ENCODE measurements at places on chromosomes 7 and 10.

- no peak for DNase-seq
Measured at GRCh38 chr7:102012941-102013461, 195.6 kb downstream of the CUX1 start.

DNA sequence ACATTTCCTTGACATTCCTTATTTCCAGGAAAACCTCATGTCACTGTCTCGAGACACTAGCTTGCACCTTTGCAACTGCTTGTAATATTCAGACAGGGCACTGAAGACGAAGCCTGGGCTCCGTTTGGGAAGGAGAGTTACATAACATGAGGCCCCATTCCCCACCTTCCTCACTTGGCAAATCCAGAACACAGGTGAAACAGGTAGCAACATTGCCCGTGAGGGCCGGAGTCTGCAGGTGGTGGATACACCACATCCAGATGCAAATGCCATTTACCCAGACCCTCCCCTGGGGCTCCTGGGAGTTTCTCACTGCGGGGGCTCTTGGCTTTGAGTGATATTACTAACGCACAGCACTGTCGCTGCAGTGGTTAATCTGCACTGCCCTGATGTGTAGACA, 491.0 kb downstream of the PTPRN2 start:
- DNase-seq: no peak

GRCh38 chr10:101580486-101581399, 7.3 kb downstream of the POLL start:
- DNase-seq: no peak

- no peak for DNase-seq
Measured at GRCh38 chr7:158957510-158957906, 101.2 kb downstream of the DYNC2I1 start.

- DNase-seq: no peak
Measured at GRCh38 chr10:67815571-67816059, 22.4 kb downstream of the DNAJC12 start.

- DNase-seq: no peak
Measured at GRCh38 chr10:639001-639750, 50.3 kb downstream of the DIP2C start.

DNA sequence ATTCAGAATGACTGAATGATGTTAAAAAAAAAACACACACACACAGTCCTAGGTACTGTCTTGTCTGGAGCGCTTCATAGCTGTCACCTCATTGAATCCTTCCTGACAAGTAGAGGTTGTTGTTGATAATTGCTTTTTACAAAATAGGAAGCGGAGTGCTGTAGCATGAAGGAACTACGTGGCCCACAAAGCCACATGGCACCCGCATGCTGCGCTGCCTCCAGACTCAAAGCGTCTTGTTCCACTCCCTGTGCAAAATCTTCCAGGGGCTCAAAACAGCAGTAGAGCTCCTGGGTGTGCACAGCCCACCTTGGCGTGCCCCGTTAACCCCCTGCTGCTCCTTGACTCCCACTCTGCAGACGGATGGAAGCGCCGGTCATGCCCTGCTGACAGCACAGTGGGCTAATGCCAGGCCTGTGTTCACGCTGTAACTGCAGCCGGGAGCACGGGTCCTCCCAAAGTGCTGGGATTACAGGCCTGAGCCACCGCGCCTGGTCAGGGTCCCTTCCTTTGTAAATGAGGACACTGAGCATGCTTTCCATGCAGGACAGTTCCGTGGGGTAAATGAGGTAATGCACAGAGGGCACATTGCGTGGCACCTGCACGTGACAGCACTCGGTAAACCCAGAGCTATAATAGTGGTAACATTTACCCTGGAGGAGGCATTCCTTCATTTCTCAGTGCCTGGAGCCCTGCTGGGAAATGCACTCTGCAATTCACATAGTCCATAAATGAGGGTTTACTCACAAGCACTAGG, 91.1 kb upstream of the GNA12 start:
- no peak for DNase-seq

GRCh38 chr7:21251151-21251800, 176.6 kb upstream of the SP4 start:
- no peak for DNase-seq

DNA sequence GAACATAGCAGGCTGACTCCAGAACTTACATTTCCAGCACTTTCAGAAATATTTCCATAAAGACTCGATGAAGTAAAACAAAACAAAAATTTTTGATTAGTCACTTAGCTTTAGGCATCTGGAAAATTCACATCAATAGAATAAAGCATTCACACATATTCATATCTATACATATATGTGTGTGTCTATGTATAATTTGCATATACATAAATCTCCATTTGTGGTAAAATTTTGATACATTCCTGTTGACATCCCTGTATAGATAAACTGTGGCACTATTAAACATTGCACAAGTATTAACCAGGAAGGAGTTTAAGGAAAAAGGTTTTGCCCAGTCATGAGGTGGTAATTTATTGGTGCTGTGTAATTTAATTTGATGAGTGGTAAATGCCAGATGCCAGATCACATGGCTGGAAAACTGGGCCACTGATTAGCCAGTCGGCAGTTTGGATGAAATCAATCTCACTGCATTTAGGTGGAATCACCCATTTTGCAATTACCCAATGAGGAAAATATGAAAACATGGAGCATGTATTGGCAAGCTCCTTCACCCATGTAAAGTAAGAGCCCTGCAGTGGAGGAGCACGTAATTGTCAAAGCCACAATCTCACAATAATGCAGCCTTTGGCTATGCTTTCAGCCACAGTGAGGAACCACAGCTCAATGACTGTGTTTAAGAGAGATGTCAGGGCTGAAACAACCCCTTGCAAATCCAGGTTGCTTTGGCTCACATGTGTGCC, 294.6 kb downstream of the RNLS start:
- DNase-seq: no peak

- DNase-seq: no peak
Measured at GRCh38 chr7:12322284-12322902, 81.3 kb downstream of the VWDE start.

GRCh38 chr10:24394461-24395190, 185.7 kb downstream of the KIAA1217 start:
- DNase-seq: no peak

DNA sequence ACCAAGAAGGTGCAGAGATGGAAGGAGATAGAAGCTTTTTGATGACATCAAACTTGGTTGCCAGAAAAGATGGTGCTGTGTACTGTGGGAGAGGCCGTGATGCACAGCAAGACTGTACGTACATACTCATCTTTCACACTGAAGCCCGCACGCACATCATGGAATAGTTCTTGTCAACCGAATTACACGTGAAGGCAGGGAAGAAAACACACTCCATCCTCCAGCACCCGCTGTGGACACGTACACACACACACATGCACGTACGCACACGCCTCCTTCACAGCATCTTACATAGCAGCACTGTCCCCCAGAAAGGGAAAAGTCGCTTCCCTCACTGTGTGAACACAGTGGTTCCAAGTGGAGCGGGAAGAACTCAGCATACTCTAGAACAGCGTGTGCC, 54.5 kb upstream of the DDC start:
- DNase-seq: no peak

DNA sequence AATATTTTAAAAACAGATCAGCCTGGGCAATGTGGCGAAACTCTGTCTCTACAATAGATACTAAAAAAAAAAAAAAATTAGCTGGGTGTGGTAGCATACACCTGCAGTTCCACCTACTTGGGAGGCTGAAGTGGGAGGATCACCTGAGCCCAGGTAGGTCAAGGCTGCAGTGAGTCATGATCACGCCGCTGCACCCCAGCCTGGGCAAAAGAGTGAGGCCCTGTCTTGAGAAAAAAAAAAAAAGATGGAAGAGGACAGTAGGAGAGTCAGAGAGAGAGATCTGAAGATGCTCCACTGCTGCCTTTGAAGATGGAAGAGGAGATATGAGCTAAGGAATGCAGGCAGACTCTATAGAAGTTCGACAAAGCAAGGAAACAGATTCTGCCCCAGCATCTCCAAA, 181.9 kb downstream of the CALN1 start:
- no peak for DNase-seq

Measured in activated T-cell treated with anti-CD3 and anti-CD28 coated beads, Interleukin-2, amount 50 U/mL, for 48 hours (primary cell).